ENCODE measurements at places on chromosomes 7 and 10.
A peak's percentile ranks its signal among the peaks of the same experiment; 100 is the strongest.

GRCh38 chr10:13340626-13341376, 7.3 kb downstream of the SEPHS1 start:
- DNase-seq = no peak

GRCh38 chr7:121447243-121447910, 51.3 kb upstream of the FAM3C start:
- DNase-seq = no peak

DNA sequence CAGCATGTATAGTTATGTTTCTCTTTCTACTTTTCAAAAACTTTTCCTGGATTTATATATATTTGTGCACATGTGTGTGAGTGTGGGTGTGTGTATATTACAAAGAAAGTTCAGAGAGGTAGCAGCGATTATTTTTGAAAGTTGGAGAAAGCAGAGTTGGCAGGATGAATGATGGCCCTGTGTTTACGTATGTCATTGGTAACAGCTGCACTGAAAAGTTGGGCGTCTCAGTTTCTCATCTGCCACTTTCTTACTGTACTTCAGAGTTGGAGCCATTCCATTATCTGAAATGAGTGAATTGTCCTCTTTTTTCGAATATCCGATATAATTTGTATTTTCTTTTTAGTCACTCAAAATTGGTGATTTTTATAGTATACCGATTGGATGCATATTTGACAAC, 172.2 kb downstream of the CDK14 start:
- DNase-seq = no peak

DNA sequence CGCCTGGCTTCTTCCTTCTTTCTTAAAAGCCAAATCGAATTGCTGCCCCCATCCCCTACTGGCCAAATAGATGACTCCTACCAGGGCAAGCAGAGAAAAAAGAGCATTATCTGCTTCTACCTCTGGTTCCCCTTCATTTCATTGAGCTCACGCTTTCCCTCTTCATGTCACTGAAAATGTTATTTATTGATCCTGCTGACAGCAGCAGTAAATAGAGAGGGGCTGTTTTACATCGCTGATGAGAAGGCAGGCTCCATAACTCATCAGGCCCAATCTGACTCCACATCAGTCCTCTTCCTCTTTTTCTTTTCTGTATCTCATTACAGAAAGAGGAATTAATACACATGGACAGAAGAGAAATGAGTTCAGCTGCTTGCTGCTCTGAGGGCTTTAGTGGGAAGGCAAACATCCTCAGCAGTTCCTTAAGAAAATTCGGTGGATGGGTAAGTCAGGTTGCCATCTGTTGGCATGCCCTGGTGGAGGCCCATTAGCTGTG, 904.1 kb downstream of the KCNMA1 start:
- DNase-seq = no peak

- DNase-seq = no peak
Measured at GRCh38 chr10:96655461-96656197, 64.7 kb downstream of the PIK3AP1 start.

DNA sequence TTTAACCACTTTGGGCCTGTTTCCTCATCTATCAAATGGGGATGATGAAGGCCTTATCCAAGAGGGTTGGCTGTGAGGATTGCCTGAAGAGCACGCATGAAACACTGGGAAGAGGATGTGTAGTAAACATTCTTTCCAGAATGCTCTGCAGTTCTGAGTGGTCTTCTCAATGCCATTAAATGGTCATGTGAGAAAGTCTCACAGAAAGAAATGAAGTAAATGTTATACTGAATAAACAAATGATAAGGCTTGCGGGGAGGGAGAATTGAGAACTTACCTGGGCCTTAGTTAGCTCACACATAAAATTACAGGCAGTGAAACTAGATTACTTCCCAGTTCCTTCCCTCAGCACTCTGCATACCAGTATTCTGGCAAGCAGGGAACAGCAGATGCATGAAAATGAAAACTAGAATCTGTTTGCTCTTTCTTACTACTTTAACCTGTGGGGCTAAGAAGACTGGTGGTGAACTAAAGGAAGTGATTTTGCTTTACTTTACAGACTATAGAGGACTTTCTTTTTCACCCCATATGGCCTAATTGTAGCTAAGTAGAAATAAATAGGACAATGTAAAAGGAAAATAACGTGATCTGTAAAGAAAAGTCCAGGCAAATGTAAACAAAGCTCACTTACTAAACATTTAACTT, 135.3 kb upstream of the CCDC6 start:
- DNase-seq = no peak

DNA sequence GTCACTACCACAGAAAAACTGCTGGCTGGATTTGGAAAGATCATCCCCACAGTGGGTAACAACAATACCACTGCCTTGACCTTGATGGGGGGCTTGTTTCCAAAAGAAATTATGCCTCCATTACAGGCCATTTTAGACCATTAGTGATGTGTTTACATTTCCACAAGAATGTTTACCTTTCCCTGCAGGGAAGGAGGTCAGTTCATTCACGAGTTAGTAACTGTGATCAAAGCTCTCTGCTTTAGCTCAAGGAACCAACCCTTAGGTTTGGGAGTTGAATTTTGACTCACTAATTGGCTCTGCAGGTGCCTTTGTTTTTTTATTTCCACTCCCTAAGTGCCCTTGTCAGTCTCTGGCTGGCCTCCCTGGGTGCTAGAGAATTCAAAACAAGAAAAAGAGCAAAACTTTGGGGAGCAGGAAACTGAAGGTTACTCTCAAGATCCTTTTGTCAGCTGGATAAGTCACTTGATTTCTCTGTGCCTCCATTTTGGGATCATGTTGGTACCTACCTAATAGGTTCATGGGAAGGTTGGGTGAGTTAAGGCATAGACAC, 41.1 kb upstream of the NUPR2 start:
- DNase-seq = no peak

- DNase-seq = no peak
Measured at GRCh38 chr7:90570373-90570959, 25.7 kb upstream of the CDK14 start.

- DNase-seq = no peak
Measured at GRCh38 chr7:64871761-64872160, 31.3 kb upstream of the ZNF273 start.

DNA sequence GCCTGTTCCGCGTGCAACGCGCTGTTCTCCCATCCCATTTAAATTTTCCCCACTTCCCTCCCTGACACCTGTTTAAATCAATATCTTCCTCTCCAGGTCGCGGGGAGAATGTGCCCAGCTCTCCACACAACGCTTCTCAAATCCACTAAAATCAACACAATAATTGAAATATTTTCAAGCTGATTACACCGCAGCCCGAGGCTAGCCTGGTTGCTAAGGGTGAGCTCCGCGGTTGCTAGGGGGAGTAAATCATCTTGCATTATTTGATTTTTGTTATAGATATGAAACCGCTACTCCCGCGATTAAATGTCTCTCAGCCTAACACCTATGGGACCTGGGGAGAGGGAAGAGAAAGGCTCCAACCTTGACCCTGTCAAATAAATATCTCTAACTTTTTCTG, 36.2 kb downstream of the UNCX start:
- DNase-seq = no peak

- DNase-seq = peak; percentile 28
Measured at GRCh38 chr10:14536241-14537213, 205.8 kb upstream of the FRMD4A start.

- DNase-seq = no peak
Measured at GRCh38 chr7:74202841-74203556, 6.8 kb upstream of the LAT2 start.

GRCh38 chr7:54841772-54842697, 83.0 kb upstream of the SEC61G start:
- no peak for DNase-seq

DNA sequence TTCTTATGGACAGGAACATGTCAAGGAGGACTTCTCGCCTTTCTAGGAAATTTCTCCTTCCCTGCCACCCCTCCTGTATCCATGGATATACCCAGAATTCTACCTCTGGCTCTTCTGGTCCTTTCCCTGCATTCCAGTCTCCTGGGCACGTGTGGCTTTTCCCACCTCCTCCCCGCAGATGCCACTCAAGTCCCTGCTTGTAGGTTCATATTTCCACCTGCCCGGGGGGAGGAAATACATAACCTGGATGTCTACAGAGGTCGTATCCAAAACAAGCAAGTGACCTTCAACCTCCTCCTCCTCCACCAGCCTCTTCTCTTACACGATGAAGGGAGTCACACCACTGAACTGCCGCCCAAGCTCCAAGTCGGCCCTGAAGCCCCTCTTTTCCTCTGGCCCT, 20.7 kb downstream of the FGFR2 start:
- no peak for DNase-seq

DNA sequence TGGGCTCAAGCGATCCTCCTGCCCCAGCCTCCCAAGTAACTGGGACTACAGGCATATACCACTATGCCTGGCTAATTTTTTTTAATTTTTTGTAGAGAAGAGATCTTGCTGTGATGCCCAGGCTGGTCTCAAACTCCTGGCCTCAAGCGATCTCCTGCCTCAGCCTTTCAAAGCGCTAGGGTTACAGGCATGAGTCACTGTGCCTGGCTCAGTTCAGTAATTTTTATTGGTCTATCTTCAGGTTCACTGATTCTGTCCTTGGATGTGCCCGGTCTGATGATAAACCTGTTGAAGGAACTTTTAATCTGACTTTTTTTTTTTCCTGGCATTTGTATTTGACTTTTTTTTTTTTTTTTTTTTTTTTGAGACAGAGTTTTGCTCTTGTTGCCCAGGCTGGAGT, 40.1 kb upstream of the STRIP2 start:
- DNase-seq = no peak

DNA sequence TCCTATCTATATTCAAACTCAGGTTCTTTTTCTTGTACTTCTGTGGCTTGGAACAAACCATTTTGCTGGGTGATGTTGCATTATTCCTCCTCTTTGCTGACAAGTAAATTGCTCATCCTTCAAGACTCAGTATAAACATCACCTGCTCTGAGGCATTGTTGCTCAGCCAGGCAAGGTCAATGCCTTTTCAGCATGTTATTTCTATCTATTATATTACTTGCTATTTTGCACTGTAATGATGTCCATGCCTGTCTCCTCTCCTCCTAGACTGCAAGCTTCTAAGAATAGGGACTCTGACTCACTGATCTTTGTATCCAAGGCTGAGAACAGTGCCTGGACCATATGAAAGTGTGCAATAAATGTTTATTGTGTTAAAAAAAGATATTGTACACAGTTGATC, 293.8 kb downstream of the RNLS start:
- DNase-seq = no peak

DNA sequence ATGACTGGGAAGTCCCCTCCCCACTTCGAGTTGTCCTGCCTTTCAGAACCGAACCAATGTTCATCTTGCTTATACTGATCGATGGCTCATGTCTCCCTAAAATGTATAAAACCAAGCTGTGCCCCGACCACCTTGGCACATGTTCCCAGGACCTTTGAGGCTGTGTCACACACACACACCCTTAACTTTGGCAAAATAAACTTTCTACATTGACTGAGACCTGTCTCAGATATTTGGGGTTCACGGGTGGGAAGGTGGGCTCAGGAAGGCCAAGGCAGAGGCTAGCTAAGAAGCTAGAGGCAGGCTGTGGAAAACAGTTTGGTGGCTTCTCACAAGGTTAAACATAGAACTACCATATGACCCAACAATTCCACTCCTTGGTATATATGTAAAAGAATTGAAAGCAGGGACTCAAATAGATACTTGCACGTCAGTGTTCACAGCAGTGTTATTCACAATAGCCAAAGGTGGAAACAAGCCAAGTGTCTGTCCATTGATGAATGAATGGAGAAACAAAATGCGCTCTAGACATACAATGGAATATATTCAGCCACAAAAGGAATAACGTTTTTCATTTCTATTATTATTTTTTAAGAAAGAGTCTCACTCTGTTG, 15.4 kb downstream of the PRF1 start:
- no peak for DNase-seq

GRCh38 chr10:14285941-14286560, 44.7 kb downstream of the FRMD4A start:
- DNase-seq = no peak

- no peak for DNase-seq
Measured at GRCh38 chr10:130372866-130373265, 236.7 kb downstream of the GLRX3 start.

DNA sequence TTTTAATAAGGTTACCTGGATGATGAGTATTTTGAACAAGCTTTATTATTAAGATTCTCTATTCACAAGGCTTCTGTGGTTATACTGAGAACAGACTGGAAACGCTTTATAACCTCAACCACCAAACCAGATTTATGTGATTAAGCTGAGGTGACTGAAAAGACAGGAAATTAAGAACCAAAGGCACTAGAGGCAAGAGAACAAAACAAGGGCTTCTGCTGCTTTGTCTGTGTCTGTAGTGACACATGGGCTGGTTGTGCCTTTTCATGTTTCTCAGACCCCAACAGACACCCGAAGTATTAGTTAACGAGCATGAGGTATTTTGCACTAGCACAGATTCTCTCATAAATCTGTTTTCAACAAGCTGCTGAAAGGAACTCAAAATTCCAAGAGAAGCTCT, 64.4 kb downstream of the RAPGEF5 start:
- no peak for DNase-seq

GRCh38 chr10:71962901-71963300, 1.3 kb upstream of the CHST3 start:
- no peak for DNase-seq

DNA sequence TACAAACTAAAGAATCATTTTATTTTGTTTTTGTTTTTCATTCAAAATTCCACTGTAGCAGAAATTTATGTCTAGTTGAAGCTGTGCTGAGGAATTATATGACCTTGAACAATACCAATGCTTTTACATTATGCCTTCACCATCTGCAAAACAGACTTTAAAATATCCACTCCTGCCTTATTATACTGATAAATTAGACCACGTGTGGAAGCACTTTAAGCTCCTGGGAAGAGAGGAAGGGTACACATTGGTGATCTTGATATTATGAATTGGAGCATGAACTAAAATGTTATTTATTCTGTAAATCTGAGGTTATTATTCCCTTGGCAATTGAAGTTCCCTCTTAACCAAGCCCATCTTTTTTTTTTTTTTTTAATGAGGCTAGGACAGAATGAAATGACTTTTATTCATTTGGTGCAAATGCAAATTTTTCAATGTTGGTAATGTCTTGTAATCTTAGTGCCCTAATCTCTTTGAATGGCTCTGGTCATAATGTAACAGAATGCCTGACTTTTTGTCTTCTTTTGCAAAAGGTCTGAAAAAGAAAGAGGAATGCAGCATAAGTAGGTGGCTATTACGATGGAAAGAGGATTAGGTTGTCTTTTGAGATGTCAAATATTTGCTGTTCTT, 139.9 kb upstream of the COBL start:
- no peak for DNase-seq

GRCh38 chr10:17435953-17436352, 18.4 kb downstream of the ST8SIA6 start:
- DNase-seq = no peak

- no peak for DNase-seq
Measured at GRCh38 chr7:50069613-50070012, 23.4 kb downstream of the ZPBP start.

DNA sequence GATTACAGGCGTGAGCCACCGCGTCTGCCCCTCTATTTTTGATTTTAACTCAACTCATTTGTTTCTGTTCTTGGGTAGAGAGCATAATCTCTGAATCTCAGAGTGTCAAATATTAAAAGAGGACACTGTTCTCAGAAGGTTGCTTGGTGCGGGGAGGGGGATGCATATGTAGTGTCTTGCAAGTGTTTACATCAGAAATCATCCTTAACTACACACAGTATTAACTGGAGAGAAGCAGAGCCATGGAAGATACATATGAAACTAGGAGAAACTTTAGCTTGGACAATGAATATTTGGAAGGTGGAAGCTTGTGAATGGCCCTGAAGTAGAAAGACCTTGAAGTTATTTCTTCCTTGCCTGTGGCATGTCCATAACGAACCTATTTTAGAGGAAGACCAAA, 57.5 kb downstream of the XRCC2 start:
- DNase-seq = no peak

- DNase-seq = no peak
Measured at GRCh38 chr10:6406220-6407033, 173.6 kb downstream of the PRKCQ start.
